AG20443 (cell line): ENCODE measurements at places on chromosomes 2 and 18.

DNA sequence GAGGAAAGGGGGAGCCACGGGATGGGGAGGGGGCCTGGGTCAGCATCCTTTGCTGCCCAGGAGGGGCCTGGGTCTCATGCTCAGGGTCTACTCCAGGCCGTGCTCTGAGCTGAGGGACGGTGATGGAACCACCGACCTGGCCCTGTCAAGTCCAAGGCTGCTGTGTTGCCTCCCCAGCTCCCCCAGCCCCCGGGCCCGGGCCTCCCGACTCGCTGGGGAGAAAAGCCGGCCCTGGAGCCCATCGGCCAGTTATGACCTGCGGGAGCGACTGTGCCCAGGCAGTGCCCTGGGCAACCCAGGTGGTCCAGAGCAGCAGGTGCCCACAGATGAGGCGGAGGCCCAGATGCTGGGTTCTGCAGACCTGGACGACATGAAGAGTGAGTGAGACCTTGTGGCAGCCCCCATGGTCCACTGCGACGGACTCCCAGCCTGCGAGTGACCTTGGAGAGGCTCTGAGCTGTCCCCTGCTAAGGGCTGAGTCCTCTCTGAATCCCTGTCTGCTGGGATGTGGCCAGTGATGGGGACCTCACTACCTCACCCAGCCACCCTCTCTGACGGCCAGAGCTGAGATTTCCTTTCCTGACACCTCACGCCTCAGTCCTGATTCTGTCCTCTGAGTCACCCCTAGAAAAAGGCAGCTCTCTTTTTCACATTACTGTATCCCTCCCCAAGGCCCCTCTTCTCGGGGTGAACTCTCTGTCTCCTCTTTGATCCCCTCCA is 2.7 kb downstream of the SLC4A3 start:
- DNase-seq, result no peak

DNA sequence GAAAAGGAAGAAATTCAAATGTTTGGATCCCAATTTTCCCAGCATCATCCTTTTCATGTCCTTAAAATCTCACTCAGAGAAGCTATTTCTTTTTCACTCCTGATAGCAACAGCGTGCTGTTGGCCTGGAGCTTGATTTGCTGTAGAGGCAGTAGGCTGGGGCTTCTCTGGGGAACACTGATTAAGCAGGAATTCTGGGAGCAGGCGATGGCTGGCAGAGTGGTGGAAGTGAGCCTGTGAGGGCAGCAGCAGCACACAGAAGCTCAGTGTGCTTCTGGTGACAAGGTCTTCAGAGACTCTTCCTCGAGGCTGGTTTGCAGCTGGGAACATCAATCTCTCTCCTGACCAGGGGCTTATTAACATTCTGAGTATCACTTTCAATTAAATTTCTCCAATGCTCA is 284.6 kb downstream of the DPP10 start:
- DNase-seq, result no peak

- no peak for DNase-seq
Measured at GRCh38 chr2:173874894-173875237, 90.3 kb downstream of the SP3 start.

DNA sequence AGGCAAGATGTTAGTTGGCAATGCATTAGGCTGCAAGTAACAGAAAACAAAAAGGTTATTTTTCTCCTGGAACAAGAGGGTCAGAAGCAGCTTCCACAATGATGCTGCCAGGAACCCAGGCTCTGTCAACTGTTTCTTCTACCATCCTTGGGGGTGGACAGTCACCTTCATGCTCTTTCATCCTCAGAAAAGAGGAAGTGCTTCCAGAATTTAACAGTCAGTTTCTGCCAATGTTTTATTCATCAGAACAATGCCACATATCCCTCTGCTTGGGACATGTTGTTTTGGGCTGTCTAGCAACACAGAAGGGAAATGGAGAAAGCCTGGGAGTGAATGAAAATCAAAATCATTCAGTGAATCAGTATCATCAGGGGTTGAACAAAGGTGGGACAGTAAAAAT is 7.1 kb downstream of the TMEM182 start:
- no peak for DNase-seq

DNA sequence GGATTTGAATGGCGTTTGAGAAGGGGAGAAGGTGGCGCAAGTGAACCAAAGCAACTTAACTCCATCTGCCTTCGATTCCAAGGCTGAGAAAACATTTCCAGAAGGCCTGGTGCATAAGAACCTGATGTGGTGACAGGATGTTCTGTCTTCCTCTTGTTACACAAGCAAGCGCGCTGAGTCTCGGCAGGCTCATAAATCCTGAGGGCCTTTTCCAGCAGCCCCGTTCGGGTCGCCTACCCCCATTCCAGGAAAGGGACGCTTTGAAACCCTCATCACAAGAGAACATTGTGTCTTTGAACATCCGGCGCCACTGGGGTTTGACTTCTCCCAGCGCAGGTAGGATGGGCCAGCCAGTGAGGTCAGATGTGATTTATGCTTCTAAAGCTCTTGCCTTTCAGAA is 403.5 kb downstream of the SETBP1 start:
- DNase-seq, result no peak

DNA sequence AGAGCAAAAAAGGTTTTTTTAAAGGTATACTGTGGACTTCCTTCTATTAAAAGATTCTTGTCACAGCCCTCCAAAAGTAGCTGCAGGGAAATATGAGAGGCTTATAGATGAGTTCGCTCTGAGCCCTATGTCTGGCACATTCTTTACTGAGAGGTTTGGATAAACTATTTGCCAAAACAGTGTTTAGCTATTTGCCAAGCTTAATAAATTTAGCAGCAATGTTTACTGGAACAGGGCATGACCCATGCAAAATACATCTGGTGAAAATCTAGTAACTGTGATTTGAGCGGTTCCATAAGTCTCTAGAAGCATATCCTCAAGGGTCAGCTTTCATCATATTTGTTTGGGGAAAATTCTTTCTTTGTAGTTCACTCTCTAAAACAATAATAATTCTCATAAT is 1696.7 kb upstream of the PIK3C3 start:
- no peak for DNase-seq

DNA sequence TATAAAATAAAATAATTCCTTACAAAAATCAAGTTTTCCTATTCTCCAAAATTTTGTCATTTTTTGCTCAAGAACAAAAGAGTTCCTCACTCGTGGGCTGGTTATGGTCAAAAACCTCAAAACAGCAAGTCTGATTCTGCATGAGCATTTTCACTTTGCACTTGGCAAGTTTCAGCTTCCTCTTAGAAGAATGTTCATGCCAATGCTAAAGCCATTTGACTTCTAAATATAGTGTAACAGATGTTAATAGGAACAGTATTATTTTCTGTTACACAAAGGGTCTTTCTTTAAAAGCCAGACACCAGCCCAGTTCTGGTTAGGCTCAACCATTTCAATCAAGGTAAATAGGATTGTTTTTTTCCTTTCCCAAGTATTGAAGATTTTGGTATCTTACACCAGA is 261.3 kb upstream of the CCDC68 start:
- no peak for DNase-seq

DNA sequence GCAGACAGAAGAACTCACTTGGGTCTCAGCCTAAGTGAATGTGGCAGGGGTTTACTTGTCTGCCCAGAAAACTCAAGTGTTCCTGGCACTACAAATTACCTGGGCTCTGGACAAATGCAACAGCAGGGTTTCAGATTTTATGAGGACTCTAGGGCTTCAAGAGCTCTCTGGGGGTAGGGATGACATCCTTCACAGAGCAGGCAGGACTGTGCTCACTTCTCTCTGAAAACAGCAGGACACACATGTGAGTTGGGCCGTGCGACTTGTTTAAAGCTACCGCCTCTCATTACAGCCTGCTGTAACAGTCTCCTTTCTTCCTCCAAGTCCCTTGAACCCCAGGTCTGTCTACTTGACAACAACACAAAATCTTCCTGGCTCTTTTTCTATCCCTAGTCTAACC is 212.6 kb downstream of the EN1 start:
- no peak for DNase-seq

- no peak for DNase-seq
Measured at GRCh38 chr2:174330945-174331594, 3.7 kb upstream of the SP9 start.

GRCh38 chr2:121134728-121135127 is 150.3 kb downstream of the TFCP2L1 start:
- DNase-seq, result no peak

DNA sequence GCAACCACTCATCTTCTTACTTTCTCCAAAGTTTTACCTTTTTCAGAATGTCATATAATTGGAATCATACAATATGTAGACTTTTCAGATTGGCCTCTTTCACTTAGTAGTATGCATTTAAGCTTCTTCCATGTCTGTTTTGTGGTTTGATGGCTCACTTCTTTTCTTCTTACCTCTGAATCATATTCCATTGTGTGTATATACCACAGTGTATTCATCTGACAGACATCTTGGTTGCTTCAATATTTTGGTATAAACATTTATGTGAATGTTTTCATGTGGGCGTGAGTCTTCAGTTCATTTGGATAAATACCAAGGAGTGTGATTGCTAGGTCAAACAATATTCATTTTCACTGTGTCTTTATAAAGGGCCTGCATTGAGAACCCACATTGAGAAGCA is 136.1 kb upstream of the NOSTRIN start:
- DNase-seq, result no peak

DNA sequence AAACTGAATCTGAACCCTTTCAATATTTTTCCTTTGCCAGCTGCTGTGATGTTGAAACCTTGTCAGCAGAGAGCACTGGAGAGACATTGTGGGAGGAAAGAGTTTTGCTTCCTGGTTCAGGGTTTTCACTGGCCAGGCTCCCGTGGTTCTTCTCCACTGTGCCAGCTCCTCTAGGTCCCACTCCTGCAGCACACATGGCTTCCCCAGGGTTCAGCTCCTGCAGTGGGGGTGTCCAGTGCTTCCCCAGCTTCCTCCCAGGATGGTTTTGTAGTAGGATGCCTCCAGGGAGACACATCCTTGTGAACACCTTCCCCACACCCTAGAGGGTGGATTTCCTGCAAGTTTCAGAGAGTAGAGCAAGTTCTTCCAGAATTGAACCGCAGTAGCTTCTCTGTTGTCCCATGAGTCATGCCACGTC is 24.0 kb upstream of the SULT1C3 start:
- peak; percentile 61 for DNase-seq

DNA sequence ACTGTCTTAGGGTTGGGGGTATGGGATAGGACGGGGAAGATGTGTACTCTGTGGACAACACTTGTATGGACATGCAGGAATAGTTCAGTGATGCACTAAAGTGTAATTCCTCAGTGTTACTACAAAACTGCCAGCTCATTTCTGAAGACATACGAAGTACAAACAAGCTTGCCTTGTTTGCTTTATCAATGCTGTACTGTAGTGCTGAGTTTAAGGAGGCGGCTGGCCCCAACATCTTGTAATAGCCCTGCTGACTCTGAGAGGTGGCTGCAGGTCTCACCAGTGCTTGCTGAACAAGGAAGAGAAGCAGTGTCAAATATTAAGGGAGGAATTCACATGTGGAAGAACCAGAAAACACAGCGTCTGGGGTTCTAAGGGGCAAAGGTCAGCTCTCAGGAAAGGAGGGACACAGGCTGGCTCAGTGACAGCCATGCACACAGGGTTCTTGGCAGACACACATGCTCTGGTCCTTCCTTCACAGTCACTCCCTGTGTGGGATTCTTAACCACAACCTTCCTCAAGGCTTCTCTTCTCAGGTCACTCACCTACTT is 39.8 kb upstream of the EVA1A start:
- no peak for DNase-seq

DNA sequence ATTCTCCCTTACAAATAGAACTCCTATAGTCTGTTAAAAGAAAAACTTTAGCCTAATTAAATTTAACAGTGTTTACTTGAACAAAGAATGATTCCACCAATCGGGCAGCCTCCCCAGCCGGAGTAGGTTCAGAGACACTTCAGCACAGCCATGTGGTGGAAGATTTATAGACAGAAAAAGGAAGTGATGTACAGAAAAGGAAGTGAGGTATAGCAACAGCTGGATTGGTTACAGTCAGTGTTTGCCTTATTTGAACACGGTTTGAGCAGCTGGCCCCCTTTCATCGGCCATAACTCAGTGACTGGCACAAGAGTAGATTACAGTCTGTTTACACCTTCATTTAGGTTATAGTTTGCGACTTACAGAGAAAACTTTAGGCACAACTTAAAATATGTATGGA is 2.1 kb upstream of the SKA1 start:
- no peak for DNase-seq

DNA sequence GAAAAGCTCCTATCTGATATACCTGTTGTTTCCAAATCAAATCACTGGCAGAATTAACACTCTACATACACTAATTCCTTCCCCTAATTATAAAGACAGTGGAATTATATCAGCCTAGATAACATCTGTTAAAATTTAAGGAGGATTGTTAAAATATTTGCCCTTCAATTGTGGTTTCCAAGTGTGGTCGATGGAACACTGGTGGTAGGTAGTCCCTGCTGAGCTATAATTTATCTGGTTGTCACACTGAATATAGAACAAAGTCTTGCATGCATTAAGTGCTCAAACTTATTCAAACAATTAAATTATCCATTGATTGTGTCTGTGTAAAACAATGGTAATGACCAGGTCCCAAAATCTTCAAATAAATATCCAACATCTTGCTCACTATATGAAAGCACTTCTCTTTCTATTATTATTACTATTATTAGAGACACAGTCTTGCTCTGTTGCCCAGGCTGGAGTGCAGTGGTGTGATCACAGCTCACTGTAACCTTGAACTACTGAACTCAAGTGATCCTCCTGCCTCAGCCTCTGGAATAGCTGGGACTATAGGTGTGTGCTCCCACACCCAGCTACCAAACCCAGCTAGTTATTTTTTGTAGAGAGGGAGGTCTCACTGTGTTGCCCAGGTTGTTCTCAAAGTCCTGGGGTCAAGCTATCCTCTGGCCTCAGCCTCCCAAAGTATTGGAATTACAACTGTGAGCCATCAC is 12.0 kb downstream of the CDH2 start:
- no peak for DNase-seq

DNA sequence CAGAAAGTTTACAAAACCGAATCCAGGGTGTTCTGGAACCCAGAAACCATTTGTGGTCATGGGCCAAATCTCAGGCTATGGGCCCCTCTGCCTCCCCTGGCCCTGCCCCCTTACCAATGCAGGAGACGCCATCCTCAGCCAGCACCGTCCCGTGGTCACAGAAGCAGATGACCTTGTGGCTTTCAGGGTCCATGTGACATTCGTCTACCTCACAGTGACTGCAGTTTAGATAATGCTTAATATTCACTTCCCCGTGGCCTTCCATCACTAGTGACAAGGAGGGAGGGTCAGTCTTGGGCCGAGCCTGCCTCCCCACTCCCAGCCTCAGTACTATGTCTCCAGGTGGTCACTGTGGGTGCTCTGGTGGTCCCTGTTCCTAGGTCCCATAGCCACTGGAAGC is 111.6 kb downstream of the CLIP4 start:
- DNase-seq, result no peak

- DNase-seq, result peak; percentile 22
Measured at GRCh38 chr2:45004562-45005191, 4.6 kb downstream of the SIX2 start.
